ENCODE measurements at places on chromosomes 6 and 20. TPM values are rescaled to one million over a fixed set of nuclear protein-coding genes. Genes with fewer than 3 reads are reported as not detected.

The RHAG gene
- total RNA-seq: 0.11 TPM

The RNF144B gene
- 7.7 TPM for total RNA-seq

The COL20A1 gene
- not detected for total RNA-seq

The NKX2-4 gene
- total RNA-seq: not detected

The PDYN gene
- total RNA-seq: not detected

The CALHM4 gene
- 0.11 TPM for total RNA-seq

The GRIK2 gene
- total RNA-seq: 0.09 TPM

The GLYATL3 gene
- not detected for total RNA-seq

The DTD1 gene
- 59.1 TPM for total RNA-seq

The C6orf15 gene
- total RNA-seq: not detected

The KCNK16 gene
- total RNA-seq: not detected

The GPSM3 gene
- total RNA-seq: 5.9 TPM

The MYO6 gene
- 26.5 TPM for total RNA-seq

The EPB41L1 gene
- total RNA-seq: 14.4 TPM

The HMGCLL1 gene
- not detected for total RNA-seq

The FHL5 gene
- total RNA-seq: not detected

The MEI4 gene
- not detected for total RNA-seq

The PRL gene
- total RNA-seq: not detected

The BCL2L1 gene
- 28.8 TPM for total RNA-seq

The EXOC2 gene
- 37.2 TPM for total RNA-seq

The CCN6 gene
- not detected for total RNA-seq

The ASIP gene
- total RNA-seq: not detected

The CFB gene
- total RNA-seq: 0.22 TPM

The MYH7B gene
- total RNA-seq: 0.11 TPM

The IP6K3 gene
- total RNA-seq: not detected

The ERGIC3 gene
- 363 TPM for total RNA-seq

The PXDC1 gene
- total RNA-seq: 53.1 TPM

The TMEM200A gene
- total RNA-seq: 0.43 TPM

The MATN4 gene
- under 0.01 TPM for total RNA-seq
